ENCODE measurements at places on chromosomes 2 and 18.

DNA sequence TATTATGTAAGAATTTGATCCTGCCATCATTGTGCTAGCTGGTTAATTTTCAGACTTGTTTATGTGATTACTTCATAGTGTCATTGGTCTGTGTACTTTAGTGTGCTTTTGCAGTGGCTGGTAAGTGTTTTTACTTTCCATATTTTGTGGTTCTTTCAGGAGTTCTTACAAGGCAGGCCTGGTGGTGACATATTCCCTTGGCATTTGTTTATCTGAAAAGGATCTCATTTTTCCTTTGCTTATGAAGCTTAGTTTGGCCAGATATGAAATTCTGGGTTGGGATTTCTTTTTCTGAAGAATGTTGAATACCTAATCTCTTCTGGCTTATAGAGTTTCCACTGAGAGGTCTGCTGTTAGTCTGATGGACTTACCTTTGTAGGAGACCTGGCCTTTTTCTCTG, 72.8 kb upstream of the MC4R start:
- no peak for DNase-seq

GRCh38 chr2:147082850-147083522, 761.8 kb upstream of the ACVR2A start:
- peak; percentile 43 for DNase-seq

- no peak for DNase-seq
Measured at GRCh38 chr2:9980520-9980919, 29.0 kb downstream of the GRHL1 start.

DNA sequence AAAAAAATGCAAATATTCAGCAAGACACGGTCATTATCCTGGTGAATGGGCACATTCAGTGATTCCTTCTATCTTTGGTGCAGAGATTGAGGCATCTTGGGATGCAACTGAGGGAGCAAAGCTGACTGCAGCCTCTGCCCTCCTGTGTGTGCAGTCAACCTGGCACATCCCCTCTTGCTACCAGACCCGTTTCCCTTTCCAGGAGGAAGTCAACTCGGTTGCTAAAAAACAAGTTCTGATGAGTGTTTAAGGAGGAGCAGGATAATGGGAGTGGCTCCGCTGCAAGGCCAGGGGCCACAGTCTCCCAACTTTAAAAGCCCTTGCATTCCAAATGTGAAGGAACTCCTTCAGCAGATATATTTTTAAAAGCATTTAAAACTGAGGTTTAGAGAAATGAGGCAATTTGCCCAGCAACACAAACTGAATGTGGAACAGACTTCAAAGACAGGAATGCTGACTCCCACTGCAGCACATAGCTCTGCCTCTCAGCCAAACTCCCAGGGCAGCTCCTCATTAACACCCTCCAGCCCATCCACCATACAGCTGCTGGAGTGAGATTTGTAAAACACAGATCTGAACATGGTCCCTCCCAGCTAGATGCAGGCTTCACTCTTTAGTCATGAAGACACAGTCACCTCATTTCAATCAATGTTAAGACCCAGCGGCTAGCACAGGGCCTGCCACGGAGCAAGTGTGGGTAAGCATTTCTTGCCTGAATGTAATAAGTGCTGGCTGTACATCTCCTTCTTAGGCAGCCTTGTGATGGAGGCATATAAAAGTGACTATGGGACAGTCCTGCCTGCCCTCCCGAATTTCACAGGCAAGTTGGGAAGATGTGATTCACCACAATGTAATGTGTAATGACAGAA, 54.3 kb downstream of the VSNL1 start:
- DNase-seq = no peak

DNA sequence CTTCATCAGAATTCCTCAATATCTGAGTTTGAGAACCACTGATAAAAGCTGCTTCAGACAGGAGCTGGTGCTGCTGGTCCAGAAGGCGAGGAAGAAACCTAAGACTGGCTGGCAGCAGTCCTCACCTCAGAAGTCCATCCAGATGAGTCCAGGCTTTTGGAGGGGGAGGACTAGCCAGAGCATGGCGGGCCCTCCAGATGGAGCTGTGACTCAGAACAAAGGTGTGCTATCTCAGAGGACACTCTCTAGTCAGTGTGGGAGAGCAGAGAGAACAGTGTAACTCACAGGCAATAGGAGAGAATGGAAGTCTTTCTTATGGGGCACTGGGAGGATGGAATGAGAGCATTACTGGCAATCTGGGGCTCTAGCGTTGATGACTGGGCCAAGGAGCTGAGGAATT, 191.4 kb downstream of the NYAP2 start:
- DNase-seq = no peak

- no peak for DNase-seq
Measured at GRCh38 chr2:3563521-3563976, 5.4 kb upstream of the RNASEH1 start.

DNA sequence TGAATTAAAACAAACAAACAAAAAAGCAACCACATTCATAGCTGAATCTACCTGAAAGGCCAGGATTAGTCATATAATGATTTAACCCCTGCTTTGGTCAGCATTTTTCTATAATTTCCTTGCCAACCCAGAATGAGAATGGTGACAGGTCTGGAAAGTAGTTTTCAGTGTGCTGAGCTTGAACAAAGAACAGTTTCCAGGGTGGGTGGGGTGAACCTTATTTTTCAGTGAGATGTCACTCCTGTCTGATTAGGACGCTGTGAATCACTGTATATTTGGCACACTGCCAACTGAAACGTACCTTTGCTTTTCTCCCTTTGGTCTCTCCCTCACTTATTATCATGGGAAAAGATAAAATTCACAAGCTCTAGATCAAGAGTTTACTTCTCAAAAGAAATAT, 35.0 kb upstream of the DSC1 start:
- DNase-seq = no peak

- no peak for DNase-seq
Measured at GRCh38 chr2:168494190-168494711, 38.2 kb downstream of the CERS6 start.

DNA sequence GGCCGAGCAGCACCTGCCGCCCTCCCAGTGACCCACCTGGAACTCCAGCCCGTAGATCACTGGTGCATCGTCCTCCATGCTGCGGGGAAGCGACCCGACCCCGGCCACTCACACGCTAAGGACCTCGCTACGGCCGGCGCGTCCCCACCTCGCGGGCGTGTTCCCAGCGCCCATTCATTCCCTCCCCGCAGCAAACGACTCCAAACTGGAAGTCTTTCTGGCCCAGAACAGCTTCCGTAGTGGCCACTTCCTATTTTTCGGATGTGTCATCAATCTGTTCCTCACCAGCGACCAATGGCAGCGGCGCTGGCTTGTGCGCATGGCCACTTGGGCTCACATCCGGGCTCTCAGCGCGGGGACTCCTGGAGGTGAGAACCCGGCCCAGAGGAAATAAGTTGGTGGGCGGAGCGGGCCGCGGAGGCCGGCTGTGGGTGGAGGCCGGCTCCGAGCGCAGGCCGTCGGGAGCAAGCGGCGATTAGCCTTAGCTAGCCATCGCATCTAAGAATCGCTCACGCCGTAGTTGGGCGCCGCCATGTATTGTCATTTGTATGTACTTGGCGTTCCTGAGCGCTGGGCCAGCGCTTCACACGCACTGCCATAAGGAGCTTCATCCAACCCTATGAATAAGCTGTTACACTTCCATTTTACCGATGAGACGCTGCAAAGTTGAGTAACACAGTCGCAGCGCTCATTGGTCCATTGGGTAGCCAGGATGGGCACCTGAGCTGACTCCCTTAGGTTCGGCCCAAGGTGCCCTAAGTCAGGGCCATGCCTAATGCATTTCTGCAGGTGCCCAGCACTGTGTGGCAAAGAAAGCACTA, at the start of gene EIPR1:
Gene EIPR1, minus strand, starts transcription at position 207 of the 821 bp plus-strand sequence. Its CDS starts 129 bp downstream, at position 78.
- DNase-seq = peak; percentile 94

DNA sequence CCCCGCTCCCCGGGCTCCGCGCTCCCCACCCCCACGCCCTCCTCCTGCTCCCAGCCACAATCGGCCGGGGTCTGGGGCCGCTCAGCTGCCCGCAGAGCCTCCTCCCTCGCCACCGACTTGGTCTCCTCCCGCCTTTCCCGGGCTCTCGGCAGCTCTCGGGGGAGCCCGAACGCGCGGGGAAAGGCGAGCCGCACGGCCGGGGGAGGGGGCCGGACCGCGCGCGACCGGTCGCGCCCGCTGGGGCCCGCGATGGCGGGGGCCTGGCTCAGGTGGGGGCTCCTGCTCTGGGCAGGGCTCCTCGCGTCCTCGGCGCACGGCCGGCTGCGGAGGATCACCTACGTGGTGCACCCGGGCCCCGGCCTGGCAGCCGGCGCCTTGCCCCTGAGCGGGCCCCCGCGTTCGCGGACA, 327 bp downstream of the LTBP1 start:
- no peak for DNase-seq

DNA sequence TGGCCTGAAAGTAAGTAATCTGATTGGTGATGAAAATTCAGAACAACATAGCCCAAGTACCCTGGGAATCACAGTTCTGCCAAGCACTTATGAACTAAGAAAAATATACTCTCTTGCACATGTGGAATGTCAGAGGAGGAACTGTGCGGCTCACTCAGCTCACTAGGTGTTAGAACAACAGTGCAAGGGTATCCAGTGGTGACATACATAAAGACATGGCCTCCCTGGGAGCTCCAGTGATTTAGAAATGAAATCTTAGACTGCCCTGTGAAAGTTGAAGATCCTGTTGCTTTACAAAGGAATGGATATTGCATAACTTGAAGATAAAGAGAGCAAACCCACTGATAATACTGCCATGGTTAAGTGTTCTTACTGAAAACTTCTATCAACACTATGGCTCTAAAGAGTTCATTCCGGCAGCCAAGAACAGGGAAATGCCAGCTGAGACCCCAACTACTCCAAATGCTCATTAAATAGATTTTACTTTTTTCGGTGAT, 246.2 kb downstream of the ARHGAP15 start:
- no peak for DNase-seq

DNA sequence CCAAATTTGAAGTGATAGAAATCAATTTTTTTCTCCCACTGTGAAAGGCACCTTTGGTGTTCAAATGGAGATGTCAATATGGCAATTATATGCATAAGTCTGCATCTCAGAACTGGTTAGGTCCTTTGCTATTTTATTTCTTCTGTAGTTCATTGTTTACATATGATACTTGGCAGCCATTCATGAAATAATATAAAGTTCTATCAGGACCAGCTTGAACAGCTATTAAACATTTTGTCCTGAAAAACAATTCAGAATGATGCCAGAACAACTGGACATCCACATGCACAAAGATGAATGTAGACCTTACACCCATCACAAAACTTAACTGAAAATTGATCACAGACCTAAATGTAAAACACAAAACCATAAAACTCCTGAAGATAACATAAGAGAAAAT, 41.8 kb upstream of the ARHGAP28 start:
- no peak for DNase-seq

DNA sequence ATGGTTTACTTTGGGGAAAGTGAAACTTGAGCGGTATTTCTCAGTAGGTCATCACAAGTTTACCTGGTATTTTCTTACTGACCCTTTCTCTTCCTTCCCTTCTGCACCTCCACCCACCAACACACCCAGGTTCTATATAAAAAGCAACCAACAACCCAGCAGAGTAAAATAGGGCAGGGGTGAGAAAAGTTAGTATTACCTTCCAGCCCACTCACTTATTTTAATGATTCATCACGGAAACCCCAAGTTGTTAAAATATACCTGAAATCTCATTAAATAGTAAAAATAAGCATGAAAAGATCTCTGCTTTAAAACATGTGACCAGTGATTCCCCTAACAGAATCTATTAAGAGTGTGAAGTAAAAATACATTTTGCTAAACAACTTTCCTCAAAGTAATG, 306.1 kb downstream of the ZEB2 start:
- no peak for DNase-seq

- DNase-seq = no peak
Measured at GRCh38 chr2:156586621-156587020, 150.4 kb downstream of the GPD2 start.

DNA sequence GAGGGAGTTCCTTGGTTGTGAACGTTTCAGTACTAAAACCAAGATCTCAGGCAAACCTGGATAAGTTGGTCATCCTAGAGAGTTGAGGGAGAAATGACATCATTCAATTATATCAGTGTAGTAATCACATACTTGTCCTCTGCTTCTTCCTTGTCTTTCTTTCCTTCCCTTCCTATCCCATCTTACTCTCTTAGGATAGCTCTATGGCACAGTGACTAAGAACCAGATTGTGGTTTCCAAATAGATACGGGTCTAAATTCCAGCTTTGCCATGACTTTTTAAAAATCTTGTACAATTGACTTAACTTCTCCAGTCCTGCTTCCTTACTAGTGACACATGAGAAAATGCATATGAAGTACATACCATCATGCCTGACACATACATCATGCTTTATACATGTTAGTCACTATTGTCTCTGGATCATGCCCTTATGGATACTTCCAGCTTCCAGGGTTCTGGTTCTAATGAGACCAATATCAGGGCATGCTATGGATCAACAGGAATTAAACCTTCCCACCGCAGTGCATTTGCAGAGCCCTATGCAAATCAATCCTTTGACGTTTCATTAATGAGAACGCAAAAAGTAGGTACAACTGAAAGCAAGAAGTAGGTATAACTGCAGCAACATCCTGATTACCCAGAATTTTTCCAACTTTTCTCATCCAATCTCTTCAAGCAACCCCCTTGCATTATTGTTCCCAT, 168.0 kb upstream of the KLF7 start:
- no peak for DNase-seq

DNA sequence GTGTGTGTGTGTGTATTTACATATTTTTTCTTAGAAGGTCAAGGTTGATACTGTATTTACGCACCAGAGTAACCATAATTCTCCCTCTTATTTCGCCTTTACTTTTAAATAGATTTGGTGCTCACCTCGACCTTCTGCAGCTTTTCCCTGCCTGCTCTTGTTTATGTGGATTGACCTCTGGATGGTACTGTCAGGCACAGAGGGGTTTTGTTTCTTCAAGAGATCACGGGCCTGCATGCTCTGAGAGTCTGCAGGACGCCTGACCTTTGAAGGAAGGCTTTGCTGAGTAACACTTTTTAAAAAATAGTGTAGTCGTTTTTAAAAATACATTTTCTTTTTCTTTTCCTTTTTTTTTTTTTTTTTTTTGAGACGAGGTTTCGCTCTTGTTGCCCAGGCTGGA, 18.1 kb upstream of the EFHD1 start:
- no peak for DNase-seq

GRCh38 chr2:168157070-168157469, 90.3 kb downstream of the STK39 start:
- no peak for DNase-seq

- DNase-seq = no peak
Measured at GRCh38 chr18:68568364-68569155, 146.3 kb downstream of the TMX3 start.

- no peak for DNase-seq
Measured at GRCh38 chr2:220574038-220574437, 946.6 kb downstream of the SLC4A3 start.

DNA sequence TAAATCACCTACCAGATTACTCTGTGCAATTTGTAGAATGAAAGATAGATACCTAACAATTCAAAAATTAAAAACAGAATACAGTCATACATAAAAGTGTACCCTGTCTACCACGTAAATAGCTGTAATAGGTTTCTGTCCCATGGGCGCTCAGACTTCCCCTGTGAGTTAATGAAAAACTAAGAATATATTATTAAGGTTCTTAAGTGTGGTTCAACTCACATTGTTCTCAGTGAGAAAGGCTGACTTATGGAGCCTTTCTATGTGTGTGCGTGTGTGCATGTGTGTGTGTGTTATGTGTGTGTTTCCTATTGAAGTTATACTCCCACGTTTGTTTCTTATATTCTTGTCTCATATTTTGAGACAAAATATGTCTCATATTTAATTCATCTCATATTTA, 114.6 kb upstream of the CD302 start:
- no peak for DNase-seq
